ENCODE measurements at places on chromosomes 12 and 14. TPM values are rescaled to one million over a fixed set of nuclear protein-coding genes. Genes with fewer than 3 reads are reported as not detected.
A peak's percentile ranks its signal among the peaks of the same experiment; 100 is the strongest.

CLEC2A gene
- total RNA-seq, result not detected

CBX5 gene
- total RNA-seq, result 64.3 TPM

DNA sequence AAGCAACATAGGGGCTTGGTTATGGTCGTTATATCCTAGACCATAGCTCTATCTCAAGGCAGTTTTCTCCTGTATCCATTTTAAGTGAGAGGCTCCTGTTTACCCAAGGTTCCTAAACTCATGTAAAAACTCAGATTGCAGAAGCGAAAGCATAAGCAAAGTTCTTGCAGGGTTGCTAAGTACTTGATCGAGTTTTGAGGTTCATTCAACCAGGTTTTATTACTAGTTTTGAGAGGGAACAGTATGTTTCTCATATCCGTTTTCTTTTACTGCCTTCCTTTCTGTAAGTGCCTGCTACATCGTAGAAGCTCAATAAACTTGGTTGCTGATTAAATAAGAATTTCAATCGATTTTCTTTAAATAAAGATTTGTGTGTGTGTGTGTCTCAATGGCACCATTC, 5.1 kb downstream of the AKAP3 start:
- no peak for DNase-seq

DNA sequence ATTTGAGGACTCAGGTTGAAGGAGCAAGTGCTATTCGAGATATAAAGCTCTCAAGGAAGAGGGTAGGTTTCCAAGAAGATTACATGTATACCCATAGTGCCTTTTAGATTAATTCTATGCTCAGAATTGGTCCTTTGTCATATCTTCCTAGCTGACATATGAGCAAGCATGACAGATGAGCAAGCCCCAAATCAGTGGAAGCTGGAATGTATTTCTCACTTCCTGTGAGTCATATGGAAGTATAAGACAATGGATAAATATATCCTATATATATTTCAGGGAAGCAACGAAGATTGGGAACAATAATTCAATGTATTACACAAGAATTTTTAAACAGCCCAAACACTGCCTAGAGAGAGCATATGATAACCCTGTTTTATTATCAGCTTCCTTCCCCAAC, 674.1 kb upstream of the ATXN7L3B start:
- peak; percentile 67 for DNase-seq

GRCh38 chr14:38762845-38763244, 340.2 kb downstream of the SEC23A start:
- no peak for DNase-seq
